ENCODE measurements at places on chromosomes 12 and 14. TPM values are rescaled to one million over a fixed set of nuclear protein-coding genes. Genes with fewer than 3 reads are reported as not detected.
A peak's percentile ranks its signal among the peaks of the same experiment; 100 is the strongest.

The TMPRSS12 gene
- total RNA-seq = not detected

The ENDOU gene
- total RNA-seq = not detected

The TTC8 gene
- 11.3 TPM for total RNA-seq

The HOXC12 gene
- total RNA-seq = not detected

The WNT1 gene
- not detected for total RNA-seq

The NAV3 gene
- 1.6 TPM for total RNA-seq

The SMIM41 gene
- 0.13 TPM for total RNA-seq

The AQP6 gene
- not detected for total RNA-seq

The LMO3 gene
- total RNA-seq = 3.3 TPM

The PPP4R4 gene
- total RNA-seq = 23.8 TPM

DNA sequence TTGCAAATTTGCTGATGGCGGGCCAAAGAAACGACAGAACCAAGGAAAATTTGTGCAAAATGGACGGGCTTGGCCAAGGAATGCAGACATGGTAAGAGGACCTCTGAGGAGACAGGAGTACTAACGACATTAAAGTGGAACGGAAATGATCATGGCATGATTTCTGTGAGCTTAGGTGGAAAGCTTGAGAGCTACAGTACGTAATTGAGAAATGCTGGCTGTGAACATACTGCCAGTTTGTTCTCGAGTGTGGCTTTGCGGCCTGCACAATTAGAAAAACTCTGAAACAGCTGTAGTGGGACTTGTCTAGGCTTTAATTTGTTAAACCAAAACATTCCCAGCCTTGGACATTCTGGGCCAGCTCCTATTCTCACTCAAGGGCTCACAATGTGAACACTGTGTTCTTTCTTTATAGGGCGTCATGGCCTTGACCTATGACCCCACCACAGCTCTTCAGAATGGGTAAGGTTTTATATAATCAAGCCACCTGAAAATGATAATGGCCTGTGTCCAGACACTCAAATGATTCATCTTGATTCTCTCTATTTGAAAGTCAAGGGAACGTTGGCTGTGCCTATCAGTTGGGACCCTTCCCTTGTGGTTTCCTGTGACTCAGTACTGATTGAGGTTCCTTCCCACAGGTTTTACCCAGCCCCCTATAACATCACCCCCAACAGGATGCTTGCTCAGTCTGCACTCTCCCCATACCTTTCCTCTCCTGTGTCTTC is 48.5 kb downstream of the BAZ2A start:
- DNase-seq = peak; percentile 91

- DNase-seq = no peak
Measured at GRCh38 chr14:34741840-34742239, 27.4 kb upstream of the CFL2 start.

GRCh38 chr14:72679141-72679535 is 214.8 kb downstream of the DPF3 start:
- no peak for DNase-seq

DNA sequence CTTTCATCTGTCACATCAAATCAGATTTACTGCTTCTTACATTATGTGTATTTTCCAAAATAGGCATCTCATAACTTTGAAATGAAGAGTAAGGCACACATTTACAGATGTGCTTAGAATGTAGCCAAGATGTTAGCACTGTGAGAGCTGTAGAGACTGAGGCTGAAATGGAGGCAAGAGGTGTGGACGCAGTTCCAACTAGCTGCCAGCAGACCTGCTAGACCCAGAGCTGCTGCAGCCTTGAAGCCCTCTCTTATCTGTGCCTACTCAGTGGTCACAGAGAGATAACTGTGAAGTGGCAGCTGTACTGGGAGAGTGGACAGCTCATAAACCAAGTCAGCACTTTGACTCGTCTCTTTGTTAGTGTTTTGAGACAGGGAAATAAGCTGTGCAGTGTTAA is 470.9 kb downstream of the CCER1 start:
- no peak for DNase-seq

DNA sequence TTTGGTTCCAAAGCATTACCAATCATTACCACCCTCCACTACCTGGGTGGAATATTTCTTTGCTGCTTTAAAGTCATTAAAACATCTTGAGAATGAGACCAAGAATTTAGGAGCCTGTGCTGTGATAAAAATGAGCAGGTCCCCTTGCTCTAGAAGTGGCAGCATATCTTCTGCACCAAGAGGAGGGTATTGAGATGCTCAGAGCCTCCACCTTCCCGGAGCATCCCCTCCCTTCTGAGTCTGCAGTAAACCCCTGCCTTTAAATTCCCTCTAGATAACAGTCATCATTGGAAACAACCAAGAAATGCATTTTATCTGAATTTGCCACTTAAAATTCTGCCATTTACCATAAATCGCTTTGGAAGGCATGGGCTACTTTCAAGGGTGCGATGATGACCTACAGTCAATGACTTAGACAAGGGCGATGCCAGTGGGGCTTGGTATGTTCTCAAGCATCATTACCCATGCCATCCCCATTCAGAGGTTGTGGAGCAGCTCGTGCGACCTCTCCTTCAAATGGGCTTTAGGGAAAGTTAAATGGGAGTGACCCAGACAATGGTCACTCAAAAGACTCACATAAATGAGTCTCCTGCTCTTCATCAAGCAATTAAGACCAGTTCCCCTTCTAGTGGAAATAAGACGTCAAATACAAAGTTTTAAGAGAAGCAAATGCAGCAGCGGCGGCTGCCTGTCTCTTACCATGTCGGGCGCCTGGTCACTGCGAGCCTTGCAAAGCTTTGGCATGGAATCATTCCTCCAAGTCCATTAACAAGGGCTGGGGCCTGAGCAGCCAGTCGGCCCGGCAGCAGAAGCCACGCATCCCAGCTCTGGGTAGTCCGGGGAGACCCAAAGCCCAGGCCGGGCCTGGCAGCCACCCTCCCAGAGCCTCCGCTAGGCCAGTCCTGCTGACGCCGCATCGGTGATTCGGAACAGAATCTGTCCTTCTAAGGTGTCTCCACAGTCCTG is 334.5 kb downstream of the TMEM121 start:
- DNase-seq = no peak

DNA sequence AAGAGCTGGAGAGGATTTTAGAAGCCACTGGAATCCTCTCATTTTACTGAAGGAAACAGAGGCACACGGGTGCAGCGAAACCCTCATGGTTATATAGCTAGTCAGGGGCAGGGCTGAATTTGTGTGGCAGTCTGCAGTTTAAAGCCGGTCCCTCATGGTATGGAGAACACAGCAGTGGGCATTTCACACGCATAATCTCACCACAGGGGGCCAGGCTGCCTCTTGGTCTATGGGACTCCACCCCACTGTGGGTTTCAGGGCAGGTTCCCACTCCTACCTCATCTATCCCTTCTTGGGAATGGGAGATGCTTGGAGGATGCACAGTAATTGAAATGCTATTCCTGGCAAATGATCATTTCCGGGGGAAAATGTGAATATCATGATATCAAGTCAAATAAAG is 400.6 kb downstream of the RGS6 start:
- no peak for DNase-seq

DNA sequence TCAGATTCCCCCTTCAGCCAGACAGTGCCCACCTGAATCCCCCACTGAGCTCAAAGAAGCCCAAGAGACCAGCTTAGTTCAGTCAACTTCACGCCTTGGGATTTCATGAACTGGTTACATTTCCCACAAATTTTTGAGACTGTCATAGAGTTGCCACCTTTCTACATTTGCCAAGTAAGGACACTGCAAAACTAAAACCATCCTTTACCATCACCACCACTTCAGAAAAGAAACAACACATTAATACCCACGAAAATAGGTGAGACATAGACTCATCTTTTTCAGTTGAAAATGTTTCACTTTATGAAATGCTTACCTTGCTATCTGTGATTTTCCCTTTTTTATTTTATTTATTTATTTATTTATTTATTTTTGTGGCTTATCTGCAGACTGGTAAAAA is 16.1 kb downstream of the CMKLR1 start:
- no peak for DNase-seq

GRCh38 chr12:108856170-108856427 is 1.3 kb downstream of the SSH1 start:
- no peak for DNase-seq

DNA sequence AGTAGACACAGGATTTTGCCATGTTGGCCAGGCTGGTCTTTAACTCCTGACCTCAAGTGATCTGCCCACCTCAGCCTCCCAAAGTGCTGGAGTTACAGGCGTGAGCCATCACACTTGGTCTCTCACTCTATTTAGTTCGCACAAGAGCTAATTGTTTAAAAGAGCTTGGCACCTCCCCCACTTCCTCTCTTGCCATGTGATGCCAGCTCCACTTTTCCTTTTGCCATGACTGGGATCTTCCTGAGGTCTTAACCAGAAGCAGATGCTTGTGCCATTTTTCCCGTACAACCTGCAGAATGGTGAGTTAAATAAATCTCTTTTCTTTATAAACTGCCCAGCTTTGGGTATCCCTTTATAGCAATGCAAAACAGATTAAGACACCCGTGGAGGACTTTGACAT is 200.1 kb upstream of the FRMD6 start:
- DNase-seq = no peak

DNA sequence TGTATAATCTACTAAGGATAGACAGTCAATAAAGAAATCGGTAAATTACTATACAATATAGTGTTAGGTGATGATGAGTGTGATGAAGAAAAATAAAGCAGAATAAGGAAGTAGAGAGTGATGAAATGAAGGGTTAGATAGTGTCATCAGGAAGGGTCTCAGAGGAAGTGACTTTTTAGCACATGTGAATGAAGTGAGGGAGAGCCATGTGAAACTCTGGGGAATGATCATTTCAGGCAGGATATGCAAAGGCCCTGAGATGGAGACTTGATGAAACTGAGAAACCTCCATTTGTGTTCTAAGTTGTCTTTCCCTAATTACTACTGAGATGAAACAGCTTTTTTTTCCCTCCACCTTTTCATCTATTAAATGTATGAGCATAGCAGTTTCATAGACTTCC is 19.4 kb upstream of the GNPTAB start:
- DNase-seq = no peak

DNA sequence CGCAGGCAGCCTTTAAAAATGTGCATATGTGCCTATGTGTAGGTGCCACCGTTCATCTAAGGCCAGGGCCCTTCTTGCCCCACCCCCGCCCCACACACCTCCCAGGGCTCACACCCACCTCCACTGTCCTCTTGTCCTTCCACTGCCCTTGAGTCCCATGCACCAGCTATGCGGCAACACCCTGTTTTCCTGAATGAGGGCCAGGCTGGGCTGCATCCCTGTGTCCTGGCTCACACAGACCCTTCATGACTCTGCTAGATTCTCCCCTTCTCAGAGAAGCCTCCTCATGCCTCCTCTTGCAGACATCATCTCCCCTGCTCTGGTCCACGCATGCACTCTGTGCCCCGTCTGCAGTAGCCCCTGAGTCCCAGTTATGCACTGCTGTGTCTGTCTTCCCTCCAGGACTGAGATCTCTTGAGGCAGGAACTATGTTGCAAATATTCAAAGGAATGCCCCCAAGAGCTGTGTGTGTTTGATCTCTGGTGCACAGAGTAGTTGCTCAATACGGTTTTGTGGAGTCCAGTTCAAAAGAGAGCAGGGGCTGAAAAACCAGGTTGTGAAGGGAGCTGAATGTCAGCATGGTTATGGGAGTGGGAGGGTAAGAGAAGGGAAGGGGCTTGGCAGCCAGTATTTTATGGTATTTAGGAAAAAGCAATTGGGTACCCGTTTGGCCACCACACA is 47.3 kb upstream of the ESRRB start:
- DNase-seq = no peak

GRCh38 chr12:95998611-95999286 is 2.6 kb upstream of the HAL start:
- peak; percentile 58 for DNase-seq

- no peak for DNase-seq
Measured at GRCh38 chr12:95756362-95756761, 34.2 kb downstream of the NTN4 start.

DNA sequence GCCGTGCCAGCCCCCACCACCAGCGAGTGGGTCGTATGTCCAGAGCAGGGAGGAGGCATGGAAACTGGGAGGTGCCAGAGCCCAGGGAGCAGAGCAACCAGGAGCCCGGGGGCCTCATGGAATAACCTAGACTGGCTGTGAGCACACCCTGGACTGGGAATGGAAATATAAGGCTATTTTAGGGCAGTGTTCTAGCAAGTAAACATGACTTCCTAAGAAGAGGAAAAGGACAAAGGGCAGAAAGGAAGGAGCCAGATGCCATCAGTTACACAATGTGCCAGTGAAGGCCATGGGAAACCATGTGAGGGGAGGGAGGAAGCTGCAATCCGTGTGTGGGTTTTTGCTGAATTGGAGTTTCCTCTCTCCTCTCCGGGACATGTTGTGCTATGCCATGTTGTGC is 18.7 kb upstream of the CPM start:
- DNase-seq = no peak

- DNase-seq = no peak
Measured at GRCh38 chr12:19261773-19262172, 132.2 kb downstream of the PLEKHA5 start.

DNA sequence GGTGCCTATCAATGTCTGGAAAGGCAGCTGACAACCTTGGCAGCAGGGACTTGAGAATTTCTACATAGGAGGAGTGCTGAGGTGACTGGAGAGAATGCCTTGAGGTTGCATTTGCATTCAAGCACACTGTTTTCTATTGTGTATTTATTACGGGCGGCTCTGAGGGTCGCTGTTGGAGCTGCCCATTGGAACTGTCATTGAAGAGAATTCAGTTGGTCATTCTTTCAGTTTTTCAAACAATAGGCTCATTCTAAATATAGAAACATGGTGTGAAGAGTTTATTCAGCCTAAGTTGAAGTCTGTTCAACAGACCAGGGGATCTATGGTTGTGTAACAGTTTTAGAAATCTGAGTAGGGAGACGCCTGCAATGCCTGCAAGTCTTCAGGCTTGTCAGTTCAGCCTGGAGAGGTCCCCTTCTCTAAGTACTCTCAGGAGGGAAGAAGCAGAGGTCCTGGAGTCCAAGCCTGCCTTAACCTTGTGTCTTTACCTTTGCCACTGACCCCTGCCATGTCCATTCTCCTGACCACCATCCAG is 9.8 kb upstream of the ABHD12B start:
- DNase-seq = no peak

GRCh38 chr14:78508023-78508422 is 337.9 kb downstream of the NRXN3 start:
- no peak for DNase-seq

DNA sequence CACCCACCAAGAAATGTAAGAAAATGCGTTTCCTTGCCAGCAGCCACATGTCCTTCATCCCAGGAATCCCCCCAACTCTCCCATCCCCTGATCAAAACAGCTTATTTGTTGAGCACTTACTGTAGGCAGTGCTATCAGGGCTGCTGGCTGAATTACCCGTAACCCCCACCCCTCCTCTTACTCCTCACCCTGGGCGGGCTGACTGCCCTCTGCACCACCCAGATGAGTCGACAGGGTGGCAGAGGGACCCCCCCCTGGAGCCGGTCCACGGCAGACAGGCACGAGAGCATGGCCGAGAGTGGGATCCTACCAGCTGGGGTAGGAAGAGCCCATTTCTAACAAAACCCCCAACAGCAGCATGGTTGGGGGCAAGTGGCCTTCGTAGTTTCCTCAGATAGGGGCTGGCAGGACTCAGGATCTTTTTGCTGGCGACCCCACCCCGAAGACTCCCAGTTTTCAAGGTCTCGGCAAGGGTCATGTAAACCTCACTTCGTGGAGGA is 1.1 kb upstream of the RHOF start:
- DNase-seq = no peak

- peak; percentile 45 for DNase-seq
Measured at GRCh38 chr12:115752913-115753726, 524.4 kb downstream of the MED13L start.
